ENCODE measurements at places on chromosomes 13 and 19. TPM values are rescaled to one million over a fixed set of nuclear protein-coding genes. Genes with fewer than 3 reads are reported as not detected.

- peak; percentile 96 for DNase-seq
Measured at GRCh38 chr13:24160458-24161009, at the start of gene SPATA13. TSS of gene SPATA13 (plus strand) at chr13:24160720. CDS start at chr13:24222930, 62,210 bp downstream.

DNA sequence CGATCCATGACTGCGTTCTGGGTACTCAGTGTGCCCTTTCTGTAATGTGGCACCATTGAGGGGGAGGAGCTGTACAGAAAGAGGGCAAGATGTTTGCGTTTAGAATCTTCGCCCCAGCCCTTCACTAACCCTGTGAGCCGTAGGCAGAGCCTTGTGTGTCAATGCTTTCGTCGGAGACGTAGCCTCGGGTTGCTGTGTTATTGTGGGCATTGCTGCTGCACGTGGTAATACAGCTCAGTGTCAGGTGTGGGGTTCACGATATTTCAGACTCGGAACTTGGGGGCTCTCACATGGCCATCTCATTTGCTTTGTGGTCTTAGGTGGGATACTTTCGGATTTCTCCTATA, 6.1 kb downstream of the RPS9 start:
- no peak for DNase-seq

DNA sequence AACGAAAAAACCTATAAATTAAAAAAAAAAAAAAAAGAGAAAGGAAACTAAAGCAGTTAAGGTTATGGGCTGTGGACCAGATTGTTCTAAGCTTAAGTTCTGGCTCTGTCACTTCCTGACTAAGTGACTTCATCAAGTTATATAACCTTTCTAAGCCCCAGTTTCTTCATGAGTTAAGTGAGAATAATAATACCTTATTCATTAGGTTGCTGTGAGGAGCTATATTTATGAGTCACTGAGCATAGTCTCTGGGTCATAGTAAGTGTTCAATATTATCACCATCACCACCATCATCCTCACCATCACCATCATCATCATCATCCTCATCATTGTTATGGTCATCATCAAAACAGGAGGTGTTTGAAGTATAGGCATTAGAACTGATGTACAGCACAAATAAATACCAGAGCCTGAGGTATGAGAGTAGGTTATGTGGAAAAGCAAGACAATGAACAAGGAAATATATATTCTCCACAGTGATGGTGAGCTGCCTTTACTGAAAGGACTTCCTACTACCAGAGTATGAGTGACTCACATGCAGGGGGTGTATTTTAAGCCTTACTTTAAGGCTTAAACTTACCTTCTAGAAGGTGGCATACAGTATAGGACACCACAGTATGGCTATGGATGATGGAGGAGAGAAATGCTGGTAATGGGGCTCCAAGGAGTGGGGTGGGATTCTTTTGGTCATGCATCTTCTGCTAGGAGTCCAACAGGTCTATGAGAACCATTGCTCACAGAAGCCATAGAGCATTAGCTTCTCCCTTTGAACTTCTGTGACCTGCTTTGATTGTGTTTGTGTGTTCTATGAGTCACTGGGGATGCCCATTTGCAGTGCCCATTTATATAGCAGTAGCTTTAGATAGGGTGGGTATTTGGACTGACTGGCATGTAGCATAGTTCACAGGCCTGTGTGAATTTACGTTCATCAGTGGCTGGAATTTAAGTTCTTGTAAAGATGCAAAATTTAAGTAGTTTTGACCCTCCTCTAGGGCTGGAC, 104.4 kb downstream of the KLF5 start:
- no peak for DNase-seq

- no peak for DNase-seq
Measured at GRCh38 chr19:49684251-49684982, 5.0 kb upstream of the ADM5 start.

- no peak for DNase-seq
Measured at GRCh38 chr13:33862016-33862415, 44.1 kb downstream of the RFC3 start.

- no peak for DNase-seq
Measured at GRCh38 chr19:1616875-1617274, 11.6 kb upstream of the UQCR11 start.

GRCh38 chr13:110546926-110547325, 14.6 kb downstream of the RAB20 start:
- DNase-seq: no peak

- no peak for DNase-seq
Measured at GRCh38 chr19:15195371-15196334, 5.1 kb downstream of the NOTCH3 start.

GRCh38 chr13:62846302-62846701, 1430.7 kb upstream of the PCDH20 start:
- no peak for DNase-seq

DNA sequence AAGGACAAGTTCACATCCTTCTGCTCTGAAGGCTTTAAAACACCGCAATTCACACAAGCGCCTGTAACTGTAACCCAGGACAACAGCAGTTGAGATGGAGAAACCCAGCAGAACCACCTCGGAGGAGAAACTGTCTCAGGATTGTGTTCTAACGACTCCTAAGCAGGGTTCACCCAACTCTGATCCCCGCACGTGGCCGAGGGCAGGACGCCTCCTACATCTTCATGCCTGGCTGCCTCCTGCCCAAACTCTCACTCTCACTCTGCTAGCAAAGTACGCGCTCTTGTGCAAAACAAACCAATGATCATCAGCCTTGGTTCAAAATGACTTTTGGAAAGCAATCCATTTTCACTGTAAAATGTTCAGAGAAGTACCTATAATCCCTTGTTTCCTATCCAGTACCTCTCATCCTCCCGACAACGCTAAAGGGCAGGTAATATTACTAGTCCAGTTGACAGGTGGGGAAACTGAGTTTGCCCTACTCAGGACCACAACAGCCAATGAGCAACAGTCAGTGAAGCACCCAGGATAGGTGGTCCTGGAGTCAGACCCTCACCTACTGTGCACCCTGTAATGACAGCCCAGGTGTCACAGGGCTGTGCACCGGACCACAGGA, 25.6 kb downstream of the EPS15L1 start:
- no peak for DNase-seq

GRCh38 chr13:65555962-65556361, 1674.2 kb downstream of the PCDH9 start:
- DNase-seq: no peak

GRCh38 chr13:61944329-61944929, 528.8 kb upstream of the PCDH20 start:
- DNase-seq: no peak

GRCh38 chr13:96100457-96101220, 10.7 kb downstream of the HS6ST3 start:
- no peak for DNase-seq

GRCh38 chr13:70502944-70503343, 394.7 kb upstream of the KLHL1 start:
- no peak for DNase-seq

DNA sequence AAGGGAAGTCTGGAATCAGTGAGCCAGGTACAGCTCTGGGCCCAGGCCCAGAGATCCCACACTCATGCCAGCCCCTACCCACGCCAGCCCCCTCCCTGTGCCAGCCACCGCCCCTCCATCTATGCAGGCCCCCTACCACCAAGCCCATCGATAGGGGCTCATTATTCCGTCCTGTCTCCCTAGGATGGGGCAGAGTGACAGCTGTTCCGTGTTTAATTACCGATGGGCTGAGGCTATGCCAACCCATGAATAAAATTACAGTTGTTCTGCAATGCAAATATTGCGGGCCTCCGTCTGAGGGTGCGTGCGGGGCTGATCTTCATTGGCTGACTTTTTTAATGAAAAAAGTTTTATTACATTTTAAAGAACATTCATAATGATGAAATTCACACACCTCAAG, 35.6 kb upstream of the PEPD start:
- DNase-seq: no peak

DNA sequence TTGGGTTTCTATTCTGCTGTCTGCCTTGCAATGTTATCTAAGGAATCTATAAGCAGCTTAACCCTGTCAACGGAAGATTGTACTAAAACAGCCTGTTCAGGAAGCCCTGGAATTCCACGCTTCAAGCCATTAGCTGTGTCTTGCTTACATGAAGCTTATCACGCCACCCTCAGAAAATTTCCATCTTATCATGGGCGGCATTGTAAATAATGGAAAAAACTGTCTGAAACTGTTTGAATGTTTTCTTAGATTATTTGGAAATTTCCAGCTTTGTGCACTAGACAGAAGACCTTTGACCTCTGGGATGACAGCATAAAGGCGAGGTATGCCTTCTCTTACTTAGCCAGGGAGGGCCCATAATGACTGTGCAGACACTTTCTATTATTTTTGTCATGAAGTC, 319.7 kb downstream of the KCNRG start:
- no peak for DNase-seq

DNA sequence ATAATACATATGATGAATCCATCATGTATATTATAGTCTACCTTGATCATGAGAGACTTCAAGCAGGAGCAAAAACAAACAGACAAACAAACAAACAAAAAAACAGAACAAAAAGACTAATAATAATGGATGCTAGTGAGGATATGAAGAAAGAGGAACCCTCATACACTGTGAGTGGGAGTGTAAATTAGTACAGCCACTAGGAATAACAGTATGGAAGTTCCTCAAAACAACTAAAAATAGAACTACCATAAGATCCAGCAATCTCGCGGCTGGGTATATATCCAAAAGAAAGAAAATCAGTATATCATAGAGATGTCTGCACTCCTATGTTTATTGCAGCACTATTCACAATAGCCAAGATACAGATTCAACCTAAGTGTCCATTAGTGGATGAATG, 7.0 kb upstream of the DLEU7 start:
- DNase-seq: no peak

- peak; percentile 92 for DNase-seq
Measured at GRCh38 chr13:87671031-87671752, at the start of gene SLITRK5. TSS of gene SLITRK5 (plus strand) at chr13:87671371. CDS start at chr13:87675389, 4,018 bp downstream.

DNA sequence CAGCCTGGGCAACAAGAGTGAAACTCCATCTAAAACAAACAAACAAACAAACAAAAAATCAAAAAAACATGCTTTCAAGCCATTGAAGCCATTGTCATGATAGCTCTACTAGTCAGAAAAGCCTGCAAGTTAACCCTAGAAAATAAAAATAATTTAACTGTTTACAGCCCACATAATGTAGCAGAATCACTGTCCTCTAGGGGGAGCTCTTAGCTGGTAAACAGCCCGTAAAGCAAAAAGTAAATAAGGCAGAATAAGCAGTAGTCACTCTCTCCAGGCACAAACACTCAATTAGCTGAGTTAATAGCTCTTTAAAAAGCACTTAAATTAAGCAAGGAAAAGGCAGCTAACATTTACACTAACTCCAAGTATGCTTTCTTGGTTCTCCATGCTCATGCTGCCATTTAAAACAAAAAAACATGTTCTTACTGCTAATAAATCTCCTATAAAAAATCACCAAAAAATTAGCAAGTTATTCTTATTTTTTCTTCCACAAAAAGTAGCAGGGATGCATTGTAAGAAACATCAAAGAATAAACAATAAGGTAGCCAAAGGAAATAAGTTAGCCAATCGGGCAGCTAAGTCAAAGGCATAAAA, 11.3 kb downstream of the LILRB4 start:
- DNase-seq: no peak

GRCh38 chr13:50843257-50844083, at the start of gene DLEU7:
TSS of gene DLEU7 (minus strand) at chr13:50843692. CDS start at chr13:50843646, 46 bp downstream.
- peak; percentile 60 for DNase-seq

- DNase-seq: peak; percentile 96
Measured at GRCh38 chr19:10502524-10503001, 593 bp downstream of the KEAP1 start.

DNA sequence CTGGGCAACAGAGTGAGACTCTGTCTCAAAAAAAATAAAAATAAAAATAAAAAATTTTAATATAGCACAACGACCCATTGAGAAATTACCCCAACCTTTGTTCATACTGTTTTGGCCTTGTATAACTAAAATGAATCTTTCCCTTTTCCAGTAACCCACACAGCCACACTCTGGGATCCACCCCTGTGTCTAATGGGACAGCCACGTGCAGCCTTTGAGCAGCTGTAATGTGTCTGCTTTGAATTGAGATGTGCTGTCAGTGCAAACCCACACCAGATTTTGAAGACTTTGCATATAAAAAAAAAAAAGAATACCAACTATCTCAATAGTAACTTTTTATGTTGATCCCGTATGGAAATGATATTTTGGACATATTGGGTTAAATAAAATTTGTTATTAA, 112.7 kb upstream of the UBL3 start:
- DNase-seq: no peak

DNA sequence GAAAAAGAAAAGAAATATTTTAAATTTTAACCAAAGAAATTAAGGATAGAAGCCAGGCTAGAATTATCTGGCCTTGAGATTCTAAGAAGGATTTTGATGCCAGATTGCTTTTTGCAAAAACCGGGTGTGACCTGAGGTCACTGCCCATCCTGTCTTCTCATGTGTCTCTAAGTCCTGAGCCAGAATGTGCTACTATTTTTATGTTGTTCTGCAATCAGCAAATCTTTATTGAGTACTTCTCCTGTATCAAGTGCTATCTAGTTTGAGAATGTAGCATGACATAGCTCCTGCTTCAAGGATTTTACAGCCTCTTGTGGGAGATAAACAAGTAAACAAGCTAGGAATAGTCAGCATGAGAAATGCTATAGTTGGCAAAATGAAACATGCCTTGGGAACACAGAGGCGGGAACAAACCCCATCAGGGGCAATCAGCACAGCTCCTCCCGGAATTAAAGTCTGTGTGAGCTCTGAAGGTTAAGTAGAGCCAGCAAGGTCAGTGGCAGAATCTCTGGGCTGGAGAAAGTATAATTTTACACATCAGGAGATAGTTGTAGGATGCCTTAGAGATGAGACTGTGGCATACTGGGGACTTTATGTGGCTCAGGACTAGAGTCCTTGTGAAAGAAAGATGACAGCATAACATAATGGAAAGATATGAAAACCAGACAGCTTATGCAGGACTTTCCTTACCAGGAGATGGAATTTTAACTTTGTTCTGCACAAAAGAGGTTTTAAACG, 899.5 kb upstream of the SLC10A2 start:
- DNase-seq: no peak

- no peak for DNase-seq
Measured at GRCh38 chr13:85738696-85739320, 60.4 kb downstream of the SLITRK6 start.

DNA sequence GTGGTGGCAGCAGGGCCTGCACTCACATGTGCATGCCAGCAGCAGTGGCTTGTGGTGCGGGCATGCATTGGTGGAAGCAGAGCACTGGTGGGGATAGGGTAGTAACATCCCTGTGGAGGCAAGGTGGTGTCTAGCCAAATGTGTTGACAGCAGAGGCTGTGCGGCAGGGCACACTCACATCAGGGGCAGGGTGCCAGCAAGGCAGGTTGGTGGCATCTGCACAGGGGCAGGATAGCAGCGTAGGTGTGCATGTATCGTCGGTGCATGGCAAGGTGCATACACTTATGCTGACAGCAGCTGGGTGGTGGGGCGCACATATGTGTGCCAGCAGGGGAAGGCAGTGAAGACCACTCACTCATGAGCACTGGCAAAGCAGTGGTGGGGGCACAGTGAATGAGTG, 211.5 kb upstream of the CSNK1A1L start:
- peak; percentile 62 for DNase-seq

- no peak for DNase-seq
Measured at GRCh38 chr13:99916366-99917103, 55.0 kb downstream of the ZIC5 start.

FBXO27 gene
- total RNA-seq: 6.7 TPM

RNF17 gene
- not detected for total RNA-seq

IGFL4 gene
- not detected for total RNA-seq

CCDC70 gene
- not detected for total RNA-seq

CCDC194 gene
- total RNA-seq: not detected

TUBA3C gene
- total RNA-seq: not detected

ZNF460 gene
- total RNA-seq: 81.4 TPM

ANGPTL8 gene
- not detected for total RNA-seq

SERPINE3 gene
- not detected for total RNA-seq

SCEL gene
- not detected for total RNA-seq

MIER2 gene
- 40.2 TPM for total RNA-seq

ZNF586 gene
- total RNA-seq: 14.7 TPM

PPM1N gene
- not detected for total RNA-seq

GJB2 gene
- total RNA-seq: not detected

ZNF729 gene
- total RNA-seq: not detected

CEBPA gene
- 1.7 TPM for total RNA-seq

Measured in chondrocyte (in vitro differentiated cells).